ENCODE measurements at places on chromosomes 12 and 14.

GRCh38 chr14:59464486-59465315 is 479 bp downstream of the GPR135 start:
- DNase-seq: no peak

DNA sequence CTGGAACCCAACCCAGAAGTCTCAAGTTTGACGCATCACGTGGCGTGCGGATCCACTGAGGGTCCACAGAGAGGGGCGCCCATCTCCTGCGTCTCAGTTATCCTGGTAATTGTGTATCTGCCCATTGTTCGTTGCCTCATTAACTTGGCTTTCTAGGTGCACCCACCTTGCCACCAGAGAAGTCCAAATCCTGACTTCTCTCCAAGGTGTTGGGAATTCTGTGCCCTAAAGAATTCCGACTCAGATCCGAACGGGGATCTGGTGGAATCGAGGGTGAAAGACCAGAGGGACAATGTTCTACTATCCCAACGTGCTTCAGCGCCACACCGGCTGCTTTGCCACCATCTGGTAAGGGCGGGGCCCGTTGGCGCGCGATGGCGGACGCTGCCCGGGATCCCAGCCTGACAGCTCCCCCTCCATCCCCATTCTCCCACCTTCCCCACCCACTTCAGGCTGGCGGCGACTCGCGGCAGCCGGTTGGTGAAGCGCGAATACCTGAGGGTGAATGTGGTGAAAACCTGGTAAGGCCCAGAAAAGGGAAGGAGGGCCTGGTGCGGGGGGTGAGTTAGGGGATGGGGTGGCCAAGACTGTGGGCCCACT is 481 bp downstream of the REC8 start:
- DNase-seq: no peak

DNA sequence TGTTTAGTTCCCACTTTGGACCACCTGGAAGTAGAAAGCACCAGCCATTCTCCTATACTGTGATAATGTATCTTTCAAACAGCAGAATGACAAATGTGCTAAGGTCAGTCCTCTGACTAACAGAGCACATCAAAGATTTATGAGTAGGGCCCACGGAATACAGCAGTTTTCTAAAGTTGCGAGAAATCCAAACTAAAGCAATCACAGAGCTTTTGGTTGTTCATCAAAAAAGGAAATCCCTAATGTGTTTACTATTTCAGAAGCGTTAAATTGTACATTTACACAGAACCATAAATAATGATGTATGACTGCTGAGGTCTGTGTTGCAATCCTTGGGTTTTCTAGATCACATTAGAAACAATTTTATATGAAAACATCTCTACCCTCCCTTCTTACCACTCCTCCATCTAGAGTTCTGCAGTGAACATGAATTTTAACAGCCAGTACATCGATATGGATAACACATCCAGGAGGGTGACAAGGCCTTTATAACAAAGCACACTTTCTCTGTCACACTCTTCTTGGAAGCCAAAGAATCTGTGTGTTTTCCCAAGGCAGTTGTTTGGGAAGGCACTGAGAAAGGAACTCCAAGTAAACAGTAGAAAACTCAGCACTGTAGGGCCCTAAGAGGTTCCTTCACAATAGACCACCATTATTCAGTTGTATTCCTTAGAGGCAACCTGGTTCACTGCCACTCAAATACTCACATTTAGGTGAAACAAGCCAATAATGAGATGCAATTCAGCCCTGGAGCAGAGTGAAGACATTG is 7.3 kb downstream of the KITLG start:
- no peak for DNase-seq

- no peak for DNase-seq
Observed at GRCh38 chr14:76917745-76918255, 91.6 kb downstream of the LRRC74A start.

- no peak for DNase-seq
Observed at GRCh38 chr12:88544991-88545980, 35.0 kb downstream of the KITLG start.

- DNase-seq: no peak
Observed at GRCh38 chr12:68269779-68270178, 16.4 kb upstream of the IL22 start.

GRCh38 chr12:127270193-127270592 is 996.8 kb upstream of the TMEM132C start:
- no peak for DNase-seq

- no peak for DNase-seq
Observed at GRCh38 chr14:99699085-99699760, 15.1 kb downstream of the CYP46A1 start.

GRCh38 chr12:63276537-63277365 is 125.8 kb upstream of the AVPR1A start:
- DNase-seq: no peak

- no peak for DNase-seq
Observed at GRCh38 chr12:2737656-2738241, 57.0 kb upstream of the FKBP4 start.

DNA sequence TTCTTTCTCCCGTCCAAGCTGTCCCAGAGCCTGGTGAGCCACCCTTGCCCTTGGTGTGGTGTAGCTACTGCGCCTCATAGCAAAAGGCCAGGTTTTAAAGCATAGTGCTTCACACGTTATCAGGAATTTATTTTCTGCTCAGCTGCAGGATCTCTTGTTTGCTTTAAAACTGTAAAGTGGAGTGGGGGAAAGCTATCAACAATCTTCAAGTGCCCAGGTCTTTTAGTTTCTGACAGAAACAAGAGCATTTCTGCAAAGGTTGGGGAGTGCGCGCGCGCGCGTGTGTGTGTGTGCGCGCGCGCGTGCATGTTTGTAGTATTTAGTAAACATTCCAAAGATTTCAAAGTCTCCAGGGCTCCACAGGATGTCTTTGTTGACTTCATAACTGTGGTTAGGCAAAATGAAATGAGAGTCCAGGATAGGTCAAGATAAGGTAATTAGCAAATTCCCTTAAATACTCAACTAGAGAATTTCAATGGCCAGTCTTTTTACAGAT is 45.5 kb downstream of the EML1 start:
- DNase-seq: no peak

- DNase-seq: no peak
Observed at GRCh38 chr12:52184813-52185212, 7.0 kb downstream of the KRT80 start.

GRCh38 chr14:64723691-64724577 is 19.7 kb downstream of the PLEKHG3 start:
- DNase-seq: no peak

- DNase-seq: no peak
Observed at GRCh38 chr12:62435303-62436163, 31.1 kb upstream of the MON2 start.

DNA sequence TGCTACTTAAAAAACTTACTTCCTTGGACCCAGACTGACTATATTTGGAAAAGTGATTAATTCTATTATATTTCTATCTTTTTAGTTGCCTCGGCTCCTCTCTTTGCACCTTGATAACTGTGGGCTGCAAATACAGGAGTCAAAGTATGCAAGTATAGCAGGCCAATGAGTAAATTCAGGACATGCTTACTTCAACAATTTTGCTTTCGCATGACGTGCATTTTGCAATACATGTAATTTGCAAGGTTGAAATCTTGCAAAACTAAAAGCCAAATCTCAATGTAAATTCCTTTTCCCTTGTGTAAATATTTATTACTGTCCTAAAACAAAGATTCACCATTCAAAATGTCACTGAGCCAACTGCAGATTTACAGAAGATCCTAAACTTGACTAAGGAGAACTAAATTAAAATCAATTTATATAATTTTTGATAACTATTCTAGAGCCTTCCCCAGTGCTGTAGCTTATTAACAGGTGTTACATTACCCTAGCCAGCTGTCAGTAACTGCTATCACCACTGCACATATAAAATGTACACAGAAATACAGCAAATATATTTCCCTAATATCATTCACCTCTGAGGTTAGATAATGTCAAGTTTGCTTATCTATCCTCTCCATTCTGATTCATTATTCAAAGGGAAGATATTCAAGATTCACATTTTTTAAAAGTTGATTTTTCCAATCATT is 1069.5 kb downstream of the TRHDE start:
- DNase-seq: no peak

DNA sequence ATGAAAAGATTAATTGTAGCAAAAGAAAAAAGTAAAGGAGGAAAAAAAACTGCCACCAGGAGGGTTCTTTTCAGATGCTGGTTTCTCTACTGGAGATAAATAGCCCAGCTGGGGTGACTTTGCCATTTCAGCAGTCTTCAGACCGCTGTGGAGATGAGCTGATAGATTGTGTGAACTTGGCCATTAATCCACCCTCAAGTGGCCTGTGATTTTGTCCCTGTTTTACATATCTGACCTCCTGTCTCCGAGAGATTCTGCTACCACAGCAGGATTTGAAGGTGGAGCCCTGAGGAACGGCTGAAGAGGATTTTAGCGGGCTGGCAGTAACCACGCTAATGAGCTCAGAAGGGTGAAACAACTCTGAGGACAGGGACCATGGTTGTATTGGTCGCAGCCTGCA is 72.7 kb downstream of the WSCD2 start:
- no peak for DNase-seq

- no peak for DNase-seq
Observed at GRCh38 chr14:77605392-77605972, 11.0 kb downstream of the SPTLC2 start.

- DNase-seq: no peak
Observed at GRCh38 chr12:26701604-26702215, 131.3 kb downstream of the ITPR2 start.

- DNase-seq: no peak
Observed at GRCh38 chr12:117063162-117063911, 35.9 kb downstream of the TESC start.

DNA sequence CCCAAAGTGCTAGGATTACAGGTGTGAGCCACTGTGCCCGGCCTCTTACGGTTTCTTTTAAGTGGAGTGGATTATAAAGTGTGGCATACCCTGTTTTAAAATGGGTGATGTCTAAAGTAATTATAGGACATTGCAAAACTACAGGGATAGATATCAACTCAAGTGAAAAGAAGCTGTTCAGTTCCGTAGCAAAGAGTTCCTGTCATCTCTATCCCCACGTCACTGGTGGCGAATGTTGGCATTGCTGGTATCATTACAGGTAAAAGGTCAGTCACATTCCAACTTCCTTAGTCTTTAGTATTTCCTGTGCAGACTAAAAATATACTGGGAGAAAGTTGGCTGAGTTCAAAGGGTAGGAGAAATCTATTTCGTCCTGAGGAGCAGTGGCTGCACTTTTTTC is 95.6 kb upstream of the SLC38A2 start:
- no peak for DNase-seq

DNA sequence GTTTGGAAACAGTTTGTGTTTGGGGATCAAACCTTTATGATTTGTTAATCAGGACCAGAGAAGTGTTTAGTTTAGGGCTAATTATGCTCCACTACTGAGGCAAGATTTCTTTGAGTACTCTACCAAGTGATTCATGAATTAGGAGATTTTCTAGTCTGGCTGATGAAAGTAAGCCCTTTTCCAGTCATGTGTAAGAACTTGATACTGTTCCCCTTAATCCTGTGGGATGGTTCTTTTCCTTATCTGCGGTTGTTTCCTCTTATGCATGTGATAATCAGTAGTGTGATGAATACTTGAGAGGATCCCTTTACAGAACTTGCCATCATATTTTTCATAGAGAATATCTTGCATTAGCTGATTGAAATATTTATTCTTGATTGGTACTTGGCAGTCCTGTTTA is 42.1 kb downstream of the DYRK2 start:
- DNase-seq: no peak

DNA sequence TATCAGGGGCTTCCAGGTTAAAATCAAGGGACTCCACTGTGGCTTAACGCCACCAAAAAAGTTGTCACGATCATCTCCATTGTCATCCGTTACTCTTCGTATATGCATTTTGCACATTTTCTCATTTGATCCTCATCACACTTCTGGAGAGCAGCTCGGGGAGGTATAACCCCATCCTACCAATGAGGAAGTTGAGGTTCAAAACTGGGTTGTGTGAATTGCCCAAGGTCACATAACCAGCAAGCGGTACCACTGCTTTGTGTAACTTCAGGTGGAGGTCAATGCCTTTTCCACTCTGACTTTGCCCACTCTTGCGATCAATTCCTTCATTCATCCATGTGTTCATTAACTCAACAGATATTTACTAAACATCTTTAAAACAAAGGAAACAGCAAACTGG is 71.1 kb upstream of the CCND2 start:
- no peak for DNase-seq

- no peak for DNase-seq
Observed at GRCh38 chr12:94147991-94148738, at the start of gene PLXNC1. Gene PLXNC1 (plus strand): TSS chr12:94148577. CDS start chr12:94148972, 395 bp downstream.

GRCh38 chr12:55729819-55730818 is 1.3 kb upstream of the CD63 start:
- DNase-seq: no peak

DNA sequence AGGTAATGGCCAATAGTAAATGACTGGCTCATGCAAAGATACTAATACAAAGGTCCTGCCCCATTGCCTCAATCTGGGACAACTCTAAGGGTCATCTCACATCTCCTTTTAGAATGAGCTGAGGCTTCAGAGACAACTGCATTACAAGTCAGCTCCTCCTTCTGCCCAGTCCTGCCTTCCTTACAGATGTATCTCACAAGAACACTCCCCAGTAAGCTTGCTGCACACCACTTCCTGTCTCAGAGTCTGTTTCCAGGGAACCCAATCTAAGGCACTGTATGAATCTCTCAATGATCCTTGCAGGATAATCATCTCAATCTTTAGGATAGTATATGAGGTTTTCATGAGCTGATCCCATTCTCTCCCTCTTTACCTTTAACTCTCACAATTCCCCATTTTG is 57.8 kb upstream of the ZDHHC17 start:
- no peak for DNase-seq

GRCh38 chr14:55488204-55488603 is 47.8 kb upstream of the TBPL2 start:
- no peak for DNase-seq

DNA sequence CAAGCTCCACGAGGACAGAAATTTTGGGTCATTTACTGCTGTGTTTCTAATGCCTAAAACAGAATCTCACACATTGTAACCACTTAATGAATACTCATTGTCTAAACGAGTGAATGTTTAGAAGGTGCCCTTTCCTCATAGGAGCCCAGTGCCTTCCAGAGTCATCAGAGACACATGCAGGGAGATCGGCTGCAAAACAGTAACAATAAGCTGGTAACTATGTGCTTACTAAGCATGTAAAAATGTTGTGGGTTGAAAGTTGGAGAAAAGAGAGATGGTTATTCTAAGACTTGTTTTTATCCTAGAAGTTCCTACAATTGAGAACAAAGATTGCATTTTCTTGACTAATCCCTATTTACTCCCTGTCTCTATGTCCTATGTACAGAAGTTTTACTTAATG is 7.4 kb downstream of the TESPA1 start:
- no peak for DNase-seq

Measured in cortex of kidney (tissue), 1 donor.